Stimulated activated CD4-positive, alpha-beta T cell treated with anti-CD3 and anti-CD28 coated beads, Interleukin-1b, Interleukin-23, amount 100 ng/mL, for 4 hours (primary cell): ENCODE measurements at places on chromosomes 3 and 15.

- no peak for DNase-seq
Measured at GRCh38 chr3:82627733-82628132, 866.3 kb upstream of the GBE1 start.

DNA sequence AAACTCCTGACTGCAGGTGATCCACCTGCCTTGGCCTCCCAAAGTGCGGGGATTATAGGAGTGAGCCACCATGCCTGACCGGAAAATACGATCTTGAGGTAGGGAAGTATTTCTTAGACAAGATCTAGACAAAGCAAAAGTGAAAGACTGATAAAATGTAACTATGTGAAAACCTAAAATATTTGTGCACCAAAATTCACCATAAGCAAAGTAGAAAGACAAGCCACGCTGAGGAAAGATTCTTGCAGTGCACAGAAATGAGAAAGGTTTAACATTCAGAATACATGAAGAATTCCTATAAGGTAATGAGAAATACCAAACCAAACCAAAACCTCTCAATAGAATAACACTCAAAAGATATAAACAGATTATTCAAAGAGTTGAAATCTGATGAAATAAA lies 35.7 kb downstream of the SYNM start:
- DNase-seq: no peak

- no peak for DNase-seq
Measured at GRCh38 chr3:76107935-76108570, 322.7 kb upstream of the ZNF717 start.

GRCh38 chr3:115332998-115333397 lies 185.9 kb upstream of the ZBTB20 start:
- no peak for DNase-seq
